NCI-H2081 treated with DMSO at 0.1 percent for 48 hours (cell line): ENCODE measurements at places on chromosomes 3 and 15.

GRCh38 chr3:146780251-146780650, 175.1 kb upstream of the PLSCR5 start:
- no peak for DNase-seq

GRCh38 chr15:44066211-44066827, 128.8 kb downstream of the FRMD5 start:
- no peak for DNase-seq

DNA sequence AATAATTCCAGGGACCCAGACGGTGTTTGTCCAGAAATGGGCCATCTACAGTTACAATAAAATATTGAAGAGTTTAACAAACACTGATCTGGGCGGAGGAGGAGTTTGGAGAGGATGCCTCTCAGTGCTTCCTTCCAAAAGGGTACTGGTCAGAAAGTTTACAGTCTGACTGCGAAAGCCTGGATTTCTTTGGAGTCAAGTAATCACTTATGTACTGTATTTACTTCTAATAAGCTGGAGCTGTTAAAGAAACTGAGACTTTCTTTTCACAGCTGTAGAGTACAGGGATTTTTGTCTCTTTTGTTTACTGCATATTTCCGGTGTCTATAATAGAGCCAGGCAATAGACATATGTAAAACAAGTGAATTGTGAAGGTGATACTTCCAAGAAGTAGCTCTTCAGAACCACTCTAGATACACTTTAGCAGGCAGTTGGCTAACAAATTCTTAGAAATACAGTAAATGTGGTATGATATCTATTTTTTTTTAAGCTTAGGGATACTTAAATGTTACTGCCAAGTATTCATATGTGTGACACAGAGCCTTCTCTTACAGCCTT, 22.1 kb upstream of the NEO1 start:
- DNase-seq = no peak

DNA sequence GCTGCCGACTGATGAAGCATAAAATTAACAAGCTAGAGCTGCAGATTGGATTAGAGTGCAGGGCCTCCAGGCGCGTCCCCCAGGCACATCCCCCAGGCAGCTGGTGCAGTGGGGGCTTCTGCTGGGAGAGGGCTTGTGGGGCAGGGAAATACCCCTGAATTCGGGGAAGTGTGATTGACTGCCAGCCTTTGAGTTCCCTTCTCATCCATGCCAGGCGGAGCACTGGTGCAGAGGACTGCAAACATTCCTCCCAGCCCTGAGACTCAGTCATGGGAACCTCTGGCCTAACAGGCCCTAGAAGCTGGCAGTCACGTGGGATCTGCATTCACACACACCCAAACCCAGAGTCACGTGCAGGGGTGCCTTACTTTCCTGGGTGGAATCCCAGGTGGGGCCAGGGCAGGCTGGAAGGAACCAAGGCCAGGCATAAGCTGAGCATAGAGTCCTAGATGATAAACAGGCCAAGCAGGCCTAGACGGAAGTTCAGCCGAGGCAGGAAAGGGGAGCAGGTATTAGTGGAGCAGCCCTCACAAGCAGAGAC, 46.2 kb upstream of the SEC22A start:
- no peak for DNase-seq

DNA sequence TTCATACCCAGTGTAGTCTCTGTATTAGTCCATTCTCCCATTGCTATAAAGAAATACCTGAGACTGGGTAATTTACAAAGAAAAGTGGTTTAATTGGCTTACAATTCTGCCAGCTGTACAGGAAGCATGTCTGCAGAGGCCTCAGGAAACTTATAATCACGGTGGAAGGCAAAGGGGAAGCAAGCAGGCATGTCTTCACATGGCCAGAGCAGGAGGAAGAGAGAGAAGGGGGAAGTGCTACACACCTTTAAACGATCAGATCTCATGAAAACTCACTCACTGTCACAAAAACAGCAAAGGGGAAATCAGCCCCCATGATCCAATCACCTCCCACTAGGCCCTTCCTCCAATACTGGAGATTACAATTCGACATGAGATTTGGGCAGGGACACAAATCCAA, 6.3 kb upstream of the PARP14 start:
- no peak for DNase-seq

DNA sequence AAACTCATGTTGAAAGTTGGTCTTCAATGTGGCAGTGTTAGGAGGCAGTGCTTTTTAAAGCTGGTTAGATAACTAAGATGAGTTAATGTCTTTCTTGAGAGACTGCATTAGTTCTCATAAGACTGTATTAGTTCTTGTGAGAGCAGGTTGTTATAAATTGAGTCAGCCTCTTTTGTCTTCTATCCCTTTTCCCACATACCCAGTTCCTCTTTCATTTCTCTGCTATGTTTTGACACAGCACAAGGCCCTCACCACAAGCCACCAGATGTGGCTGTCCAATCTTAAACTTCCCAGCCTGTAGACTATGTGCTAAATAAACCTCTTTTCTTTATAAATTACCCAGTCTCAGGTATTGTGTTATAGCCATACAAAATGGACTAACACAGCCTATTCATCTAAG, 94.6 kb upstream of the SNTN start:
- no peak for DNase-seq

DNA sequence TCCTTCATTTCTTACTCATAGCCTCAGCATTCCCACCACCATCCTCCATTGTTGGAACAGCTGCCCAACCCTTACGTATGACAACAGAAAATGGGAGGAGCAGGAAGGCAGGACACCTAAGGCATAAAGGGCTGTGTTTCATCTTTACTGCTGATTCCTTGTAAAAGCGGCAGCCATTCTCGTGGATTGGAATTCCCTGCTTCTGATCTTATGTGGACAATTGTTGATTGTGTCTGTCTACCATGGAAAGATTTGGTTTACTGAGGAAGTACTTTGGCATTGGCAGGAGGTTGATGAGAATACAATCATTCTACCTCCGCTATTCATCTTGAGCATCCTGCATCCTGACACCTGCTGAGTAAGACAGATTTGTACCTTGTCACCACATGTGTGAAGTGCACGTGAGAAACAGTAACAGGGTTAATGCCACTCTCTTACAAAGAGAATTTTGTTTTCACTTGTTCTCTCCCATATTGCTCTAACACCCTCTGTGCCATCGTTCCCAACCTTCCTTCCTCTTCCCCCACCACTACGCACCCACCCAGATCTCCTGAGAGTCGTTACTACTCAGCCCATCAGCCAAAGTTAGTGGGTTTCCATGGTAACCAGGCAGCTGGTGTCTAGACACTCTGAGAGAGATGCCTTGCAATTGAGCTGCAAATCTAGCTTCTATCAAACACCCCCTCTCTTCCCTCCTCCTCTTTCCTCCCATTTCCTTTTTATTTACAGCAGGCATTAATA, 75.7 kb downstream of the GAP43 start:
- DNase-seq = no peak

DNA sequence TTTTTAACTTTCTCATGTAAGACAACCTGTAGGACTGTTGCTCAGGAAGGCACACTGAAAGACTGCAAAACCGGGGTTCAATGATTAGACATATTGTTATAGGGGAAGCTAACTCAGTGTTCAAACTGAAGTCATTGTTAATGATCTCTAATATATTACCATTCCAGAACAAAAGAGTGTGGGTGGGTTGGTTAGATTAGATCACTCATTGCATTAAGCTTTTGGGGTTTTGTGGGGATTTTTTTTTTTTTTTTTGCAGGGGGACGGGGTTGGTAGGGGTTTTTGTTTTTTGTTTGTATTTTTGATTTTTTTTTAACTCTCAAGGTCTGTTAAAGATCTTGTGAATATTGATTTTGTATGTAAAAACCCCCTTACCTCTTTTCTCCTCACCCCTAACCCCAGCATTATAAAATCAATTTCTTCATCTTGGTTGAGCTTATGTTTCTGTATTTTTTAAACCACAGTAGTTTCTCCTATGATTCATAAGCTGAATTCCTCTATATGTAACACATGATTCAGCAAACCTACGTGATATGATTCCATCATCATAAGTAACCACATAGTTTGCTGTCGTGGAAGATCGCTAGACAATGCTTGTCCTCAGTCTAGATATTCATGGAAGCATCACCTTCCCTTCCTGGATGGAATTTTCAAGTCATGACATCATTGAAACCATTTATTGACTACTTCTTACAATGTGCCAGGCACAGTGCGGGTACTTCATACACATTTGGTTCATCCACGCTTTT, 544.1 kb upstream of the MDFIC2 start:
- no peak for DNase-seq

DNA sequence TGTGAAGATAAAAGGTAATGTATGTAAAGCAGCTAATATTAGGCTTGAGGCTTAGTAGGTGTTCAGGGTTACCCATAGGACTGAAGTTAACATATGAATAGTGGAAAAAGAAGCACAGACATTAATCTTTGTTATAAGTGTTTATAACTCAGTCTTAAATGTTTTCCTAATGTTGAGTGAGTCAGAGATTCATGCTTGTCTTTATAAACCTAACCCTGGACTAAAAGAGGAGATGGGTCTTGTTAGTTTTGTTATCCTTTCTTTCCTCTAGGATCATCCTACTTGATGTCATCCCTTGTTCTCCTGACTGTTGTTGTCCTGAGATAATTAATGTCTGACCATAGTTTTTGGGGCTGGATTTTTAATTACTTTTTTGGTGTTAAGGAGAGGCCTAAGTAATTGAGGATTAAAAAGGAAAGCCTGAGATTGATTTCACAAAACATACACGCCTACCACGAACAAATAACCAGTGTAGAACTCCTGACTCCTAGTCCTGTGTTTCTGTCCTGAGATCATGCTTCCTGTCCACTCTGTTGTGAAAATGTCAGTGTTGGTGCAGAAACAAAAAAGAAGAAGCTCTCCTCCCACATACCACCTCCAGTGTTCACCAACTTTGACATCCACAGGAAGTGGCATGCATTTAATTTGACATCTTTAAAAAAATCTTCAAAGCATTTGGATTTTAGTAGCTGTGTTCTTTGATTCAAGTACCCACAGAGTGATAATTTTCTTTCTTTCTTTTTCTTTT, 8.4 kb downstream of the MITF start:
- no peak for DNase-seq

- DNase-seq = no peak
These were observed 46.9 kb downstream of the IL17RD start for GRCh38 chr3:57118254-57118653.

DNA sequence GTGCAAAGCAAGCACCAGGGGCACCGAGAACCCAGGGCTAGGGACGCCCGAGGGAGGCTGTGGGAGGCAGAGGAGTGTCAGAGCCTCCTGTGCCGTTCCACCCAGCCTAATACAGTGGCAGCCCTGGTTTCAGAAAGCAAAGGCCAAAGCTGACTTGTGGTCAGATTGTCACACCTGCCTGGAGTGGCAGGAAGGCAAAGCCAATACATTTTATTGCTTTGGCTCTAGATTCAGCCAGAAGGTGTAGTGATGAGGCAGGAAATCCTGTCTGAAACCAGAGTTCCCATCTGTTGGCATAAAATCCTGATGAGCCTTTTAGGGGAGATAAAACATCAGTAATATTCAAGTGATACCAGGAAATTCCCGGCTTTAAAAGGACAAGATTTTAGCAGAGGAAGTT, 168.3 kb downstream of the SLCO3A1 start:
- no peak for DNase-seq

- no peak for DNase-seq
These were observed 51.8 kb downstream of the CTDSPL start for GRCh38 chr3:37913522-37913921.

GRCh38 chr15:71248386-71248785, 133.1 kb downstream of the THSD4 start:
- DNase-seq = no peak

- DNase-seq = no peak
These were observed 116.5 kb downstream of the CMSS1 start for GRCh38 chr3:99933971-99934750.

DNA sequence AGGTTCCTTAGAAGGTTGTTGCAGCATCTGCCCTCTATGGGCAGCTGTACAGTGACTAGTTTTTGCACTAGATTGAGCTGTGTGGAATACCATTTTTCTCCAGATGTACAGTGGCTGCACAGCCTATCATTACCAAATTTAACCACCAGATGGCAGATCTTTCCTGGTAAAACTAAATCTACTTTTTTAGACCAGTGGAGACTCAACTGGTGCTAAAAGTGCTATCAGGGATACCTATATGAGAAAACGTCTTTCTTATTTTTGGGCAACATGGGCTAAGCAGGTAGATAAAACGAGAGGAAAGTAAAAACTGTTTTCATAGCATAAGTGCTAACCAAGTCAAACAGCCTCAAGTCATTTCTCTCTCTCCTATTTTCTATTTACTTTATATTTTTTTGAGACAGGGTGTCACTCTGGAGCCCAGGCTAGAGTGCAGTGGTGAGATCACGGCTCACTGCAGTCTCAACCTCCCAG, 21.2 kb downstream of the IGSF10 start:
- peak; percentile 33 for DNase-seq

- DNase-seq = no peak
These were observed 695 bp downstream of the GMPS start for GRCh38 chr3:155870945-155871745.

DNA sequence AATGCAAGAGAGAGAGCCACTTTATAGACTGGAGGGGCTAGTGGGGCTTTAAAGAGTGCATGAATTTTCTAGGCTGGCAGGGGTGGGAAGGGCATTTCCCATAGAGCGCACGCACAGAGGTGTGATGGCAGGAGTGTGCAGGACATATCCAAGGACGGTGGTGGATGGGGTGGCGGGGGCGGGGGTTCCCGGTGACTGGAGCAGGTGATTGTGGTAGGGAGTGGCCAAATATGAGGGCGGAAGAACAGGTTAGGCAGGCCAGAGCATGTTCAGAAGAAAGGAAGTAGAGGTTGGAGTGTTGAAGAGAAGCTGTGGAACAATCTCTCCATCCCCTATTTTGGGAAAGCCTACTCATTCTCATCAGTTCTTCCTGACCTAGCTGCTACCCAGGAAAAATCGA, 18.1 kb downstream of the FAM81A start:
- DNase-seq = no peak

DNA sequence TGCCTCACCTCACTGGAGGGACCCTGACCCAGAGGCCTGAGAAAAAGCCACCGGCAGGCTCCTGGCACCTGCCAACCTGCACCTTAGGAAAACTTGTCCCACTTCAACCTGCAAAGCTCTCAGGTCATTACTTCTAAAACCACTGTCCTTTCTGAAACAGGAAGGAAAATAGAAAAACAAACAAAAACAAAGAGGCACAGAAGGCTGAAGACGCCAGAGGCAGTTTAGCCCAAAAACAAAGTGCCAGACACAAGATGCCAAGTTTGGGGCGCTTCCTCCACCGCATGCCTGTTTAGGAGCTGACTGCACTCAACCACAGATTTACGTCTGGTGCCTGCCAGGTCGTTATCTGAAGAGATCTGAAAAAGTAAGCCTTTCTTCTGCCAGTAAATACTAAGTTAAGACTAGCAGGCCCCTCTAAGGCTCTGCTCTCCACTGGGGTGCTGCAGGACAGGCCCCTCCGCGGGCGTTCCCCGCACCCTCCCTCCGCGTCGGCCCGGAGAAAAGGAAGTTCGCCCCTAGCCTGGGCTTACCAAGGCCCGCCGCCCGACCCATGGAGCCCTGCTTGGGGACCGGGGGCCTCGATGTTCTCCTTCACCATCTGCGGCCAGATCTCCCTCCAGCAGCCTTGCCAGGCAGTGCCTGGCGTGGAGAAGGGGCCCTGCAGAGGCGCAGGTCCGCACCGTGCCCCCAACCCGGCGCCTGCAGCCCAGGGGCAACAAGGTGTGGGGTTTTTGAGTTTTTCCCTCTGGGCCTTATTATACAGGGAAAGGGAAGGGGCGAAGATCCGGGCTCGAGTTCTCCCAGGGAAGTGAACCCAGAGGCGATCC, 1.3 kb downstream of the GOLGA8A start:
- no peak for DNase-seq
